ENCODE measurements at places on chromosomes 1 and 21.

DNA sequence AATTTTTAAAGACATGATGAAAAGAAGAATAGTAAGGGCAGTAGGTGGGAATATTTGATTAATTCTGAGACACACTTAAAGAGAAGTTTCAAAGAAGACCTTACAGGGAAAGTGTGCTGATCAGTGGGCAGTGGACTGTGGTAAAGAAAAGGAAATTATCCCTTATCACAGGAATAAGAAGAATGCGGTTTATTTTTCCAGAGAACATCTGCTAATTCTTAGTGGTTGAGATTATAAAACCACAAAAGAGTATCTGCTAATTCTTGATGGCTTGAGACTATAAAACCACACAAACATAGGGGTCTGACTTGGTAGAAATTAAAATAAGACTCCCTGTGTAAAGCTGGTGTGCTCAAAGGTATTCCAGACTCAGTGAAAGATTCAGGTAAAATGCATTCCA is 60.0 kb upstream of the KCTD3 start:
- DNase-seq = no peak

- no peak for DNase-seq
Measured at GRCh38 chr21:43853851-43854772, 10.9 kb upstream of the AGPAT3 start.

DNA sequence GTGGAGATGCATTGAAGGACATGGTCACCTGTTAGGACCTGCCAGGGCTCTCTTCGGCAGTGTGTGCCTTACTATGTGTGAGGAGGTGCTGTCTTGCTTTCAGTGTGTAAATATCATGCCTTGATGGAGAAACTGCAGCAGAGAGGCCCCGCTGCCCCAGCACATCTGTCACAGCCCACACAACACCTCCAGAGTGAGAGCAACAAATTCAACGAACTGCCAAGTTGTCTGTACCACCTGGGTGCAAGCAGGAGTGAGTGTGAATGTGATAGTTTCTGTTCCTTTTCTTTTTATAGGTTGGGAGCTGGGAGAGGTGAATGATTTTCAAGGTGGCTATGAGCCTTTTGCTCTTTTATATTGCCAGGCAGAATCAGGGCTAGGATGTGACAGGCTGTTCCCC is 114.6 kb upstream of the KIAA0040 start:
- DNase-seq = no peak

- DNase-seq = no peak
Measured at GRCh38 chr1:78286686-78287085, 204.1 kb upstream of the PTGFR start.

GRCh38 chr1:27970401-27970800 is 10.6 kb downstream of the XKR8 start:
- DNase-seq = no peak

DNA sequence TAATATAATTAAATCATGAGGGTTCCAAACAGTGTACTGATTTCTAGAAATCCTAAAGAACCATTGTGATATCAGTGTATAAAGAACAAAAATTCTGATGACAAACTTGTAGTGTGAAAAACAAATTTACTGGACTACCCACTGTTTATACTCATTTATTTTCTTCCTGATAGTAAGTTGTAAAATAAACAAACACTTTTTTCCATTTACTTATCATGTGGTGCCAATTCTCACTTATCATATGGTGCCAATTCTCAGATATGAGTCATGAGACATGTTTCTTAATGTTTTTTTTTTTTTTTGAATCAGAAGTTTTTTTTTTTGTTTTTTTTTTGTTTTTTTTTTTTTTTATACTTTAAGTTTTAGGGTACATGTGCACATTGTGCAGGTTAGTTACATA is 137.7 kb downstream of the LEPR start:
- DNase-seq = no peak

- no peak for DNase-seq
Measured at GRCh38 chr1:243229526-243229925, 25.6 kb downstream of the CEP170 start.

GRCh38 chr1:226806988-226807387 is 63.4 kb upstream of the PSEN2 start:
- no peak for DNase-seq

DNA sequence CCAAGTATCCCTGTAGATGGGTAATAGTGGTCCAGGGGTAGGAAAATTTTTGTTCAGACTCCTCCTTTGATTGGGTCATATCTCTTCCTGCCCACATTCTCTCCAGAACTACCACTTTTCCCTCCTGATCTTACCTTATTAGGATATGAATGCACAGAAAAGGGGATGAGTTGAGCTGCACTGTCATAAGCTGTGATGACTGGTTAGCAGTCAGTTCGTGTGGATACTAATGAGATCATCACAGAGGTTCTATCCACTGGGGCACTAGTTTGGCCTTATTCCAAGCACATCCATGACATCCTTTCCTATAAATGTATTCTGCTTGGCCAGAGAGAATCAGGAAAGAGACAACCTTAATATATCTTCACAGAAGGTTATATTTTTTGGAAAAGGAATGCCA is 22.1 kb upstream of the TBX15 start:
- DNase-seq = no peak

DNA sequence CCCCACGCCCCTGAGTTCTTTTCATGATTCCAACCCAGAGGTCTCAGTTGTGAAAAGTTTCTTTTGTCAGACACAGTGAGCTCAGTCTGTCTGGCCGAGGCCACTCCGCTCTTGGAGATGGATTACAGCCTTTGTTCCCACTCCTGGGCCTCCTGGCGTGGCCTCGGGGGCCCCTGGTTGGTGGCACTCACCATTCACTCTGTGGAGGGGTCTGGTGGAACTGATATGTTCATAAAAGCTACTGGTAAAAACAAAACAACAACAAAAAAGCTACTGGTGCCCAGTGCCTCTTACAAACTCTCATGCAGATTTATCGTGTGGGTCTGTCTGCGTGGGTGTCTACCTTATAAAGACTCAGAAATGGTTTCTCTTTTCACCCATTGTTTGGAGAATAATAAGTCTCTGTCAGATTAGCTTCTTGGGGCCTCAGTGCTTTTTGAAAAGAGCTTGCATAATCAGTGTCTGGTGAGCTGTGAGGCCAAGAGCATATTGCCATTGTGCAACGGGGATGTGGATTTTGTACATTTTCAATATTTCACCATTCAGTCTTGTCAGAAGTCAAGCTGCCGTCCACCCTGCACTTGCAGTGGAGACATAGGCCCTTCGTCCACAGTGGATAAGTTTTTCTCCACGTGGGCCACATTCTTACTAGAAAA is 86.7 kb downstream of the GALNT2 start:
- no peak for DNase-seq

- DNase-seq = no peak
Measured at GRCh38 chr21:34834290-34834689, 165.5 kb downstream of the CLIC6 start.
